Smooth muscle cell of the pulmonary artery (primary cell): ENCODE measurements at places on chromosomes 5 and 9. TPM values are rescaled to one million over a fixed set of nuclear protein-coding genes. Genes with fewer than 3 reads are reported as not detected.

Gene RASEF
- 0.07 TPM in 2 replicates for total RNA-seq

Gene SPEF2
- total RNA-seq = 2.0 and 2.9 TPM in 2 replicates

Gene GRXCR2
- not detected in 2 replicates for total RNA-seq

Gene EFNA5
- total RNA-seq = 1.1 and 4.8 TPM in 2 replicates

Gene SOWAHA
- under 0.01 TPM in 1 of 2 replicates, not detected in the other for total RNA-seq

Gene CARTPT
- total RNA-seq = not detected in 2 replicates

Gene KIF24
- 0.76 and 1.2 TPM in 2 replicates for total RNA-seq

Gene GLRA1
- total RNA-seq = not detected in 2 replicates

Gene TRIP13
- total RNA-seq = 6.4 and 8.2 TPM in 2 replicates

Gene GPR151
- total RNA-seq = not detected in 2 replicates

Gene CDC25C
- 0.69 and 1.8 TPM in 2 replicates for total RNA-seq

Gene LOX
- total RNA-seq = 669 and 1,031 TPM in 2 replicates

Gene HTR4
- 0.07 and 3.3 TPM in 2 replicates for total RNA-seq

Gene CATSPER3
- total RNA-seq = 0.10 and 0.13 TPM in 2 replicates

Gene PCDHGA12
- total RNA-seq = 40.2 and 46.0 TPM in 2 replicates

Gene DROSHA
- 55.2 and 61.7 TPM in 2 replicates for total RNA-seq

Gene PRUNE2
- total RNA-seq = 27.0 and 135 TPM in 2 replicates

Gene SUSD3
- total RNA-seq = 0.36 TPM in 1 of 2 replicates, not detected in the other

Gene MYORG
- 2.2 and 2.5 TPM in 2 replicates for total RNA-seq

Gene RASGRF2
- total RNA-seq = 1.2 and 15.0 TPM in 2 replicates

Gene STKLD1
- 0.20 and 0.33 TPM in 2 replicates for total RNA-seq

Gene C5
- total RNA-seq = 5.1 and 5.3 TPM in 2 replicates

Gene TPPP
- total RNA-seq = 0.33 and 0.43 TPM in 2 replicates

Gene DCANP1
- total RNA-seq = not detected in 2 replicates

Gene HCN1
- total RNA-seq = under 0.01 and 0.03 TPM in 2 replicates

Gene STOML2
- total RNA-seq = 99.2 and 132 TPM in 2 replicates
